ENCODE measurements at places on chromosomes 4 and X. TPM values are rescaled to one million over a fixed set of nuclear protein-coding genes. Genes with fewer than 3 reads are reported as not detected.

Gene CXCL6
- total RNA-seq: 0.06 TPM

Gene DMRTC1B
- total RNA-seq: not detected

Gene CCSER1
- total RNA-seq: 0.80 TPM

Gene BMP3
- total RNA-seq: 0.63 TPM

Gene NXT2
- 16.1 TPM for total RNA-seq

Gene MYOZ2
- not detected for total RNA-seq

Gene MND1
- 20.3 TPM for total RNA-seq

Gene CNGA1
- total RNA-seq: not detected

Gene AFM
- total RNA-seq: not detected

Gene GLRA3
- total RNA-seq: not detected

Gene ACOX3
- 13.4 TPM for total RNA-seq

GRCh38 chr4:75054078-75054477, 121.2 kb downstream of the PARM1 start:
- no peak for DNase-seq

- DNase-seq: peak; percentile 6
These were observed 31.5 kb upstream of the KLHL2 start for GRCh38 chr4:165175879-165176278.

GRCh38 chrX:11349661-11350337, 56.6 kb downstream of the AMELX start:
- no peak for DNase-seq

- peak; percentile 43 for DNase-seq
These were observed 54.6 kb downstream of the PROM1 start for GRCh38 chr4:16029262-16029661.

- DNase-seq: peak; percentile 37
These were observed 36.9 kb upstream of the ADRA2C start for GRCh38 chr4:3729188-3729881.

GRCh38 chrX:2462780-2463179, 38.0 kb downstream of the DHRSX start:
- DNase-seq: no peak

GRCh38 chr4:183918696-183919095, 13.6 kb downstream of the STOX2 start:
- no peak for DNase-seq

DNA sequence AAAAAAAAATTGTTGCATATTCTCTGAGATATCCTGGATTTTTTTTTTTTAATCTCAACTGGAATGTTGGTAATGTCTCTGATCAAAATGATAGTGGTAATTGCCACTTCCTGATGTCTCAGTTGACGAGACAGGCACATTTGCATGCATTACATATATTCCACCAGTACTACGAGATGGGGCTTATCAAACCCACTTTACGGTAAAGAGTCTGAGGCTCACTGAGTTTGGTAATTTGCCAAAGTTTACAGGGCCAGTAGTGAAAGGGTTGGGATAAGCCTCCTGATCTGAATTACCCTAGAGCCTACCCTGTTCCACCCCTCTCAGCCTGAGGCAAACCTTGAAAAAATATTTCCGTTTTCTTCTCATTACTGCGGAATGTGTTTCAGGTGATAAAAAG, 5.3 kb downstream of the MAGEB2 start:
- no peak for DNase-seq

GRCh38 chr4:4640692-4641091, 98.8 kb upstream of the STX18 start:
- no peak for DNase-seq

- DNase-seq: no peak
These were observed 22.2 kb downstream of the CYBB start for GRCh38 chrX:37802028-37802427.

- no peak for DNase-seq
These were observed 408.1 kb downstream of the DCAF12L2 start for GRCh38 chrX:125757794-125758564.

GRCh38 chr4:15696866-15697265, 6.0 kb upstream of the BST1 start:
- DNase-seq: no peak

- DNase-seq: no peak
These were observed 2.6 kb downstream of the TIFA start for GRCh38 chr4:112282860-112283667.

DNA sequence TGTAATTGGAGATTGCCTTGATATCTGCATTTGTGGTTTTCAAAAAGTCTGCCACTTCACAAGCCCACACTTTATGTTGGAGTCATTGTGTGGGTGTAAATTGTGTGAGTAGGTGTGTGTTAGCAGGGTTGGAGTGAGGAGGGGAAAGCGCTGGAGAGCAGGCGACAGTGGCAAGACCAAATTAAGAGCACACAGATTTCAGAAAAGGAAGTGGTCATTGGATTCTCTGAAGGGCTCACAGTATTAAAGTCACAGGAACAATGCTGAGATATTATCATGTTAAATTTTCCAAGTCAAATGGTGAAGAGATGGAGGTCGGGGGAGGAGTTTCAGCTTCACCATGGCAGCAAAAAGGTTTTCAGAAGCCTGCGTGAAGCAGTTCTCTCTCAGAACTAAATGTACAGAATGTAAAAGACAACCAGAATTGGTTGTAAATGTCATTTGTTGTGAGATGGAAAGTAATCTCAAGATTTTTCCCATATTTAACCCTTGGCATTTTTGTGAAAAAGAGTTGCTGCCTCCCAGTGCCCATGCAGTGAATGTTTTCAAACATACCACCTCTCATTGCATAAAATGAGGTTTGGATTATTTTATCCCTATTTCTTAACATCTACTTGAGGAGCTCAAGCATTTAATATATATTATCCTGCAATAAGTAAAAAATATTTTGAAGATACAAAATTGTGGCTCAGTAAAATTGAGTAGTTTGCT, 265.9 kb downstream of the ZNF674 start:
- DNase-seq: peak; percentile 14

GRCh38 chrX:2831471-2832228, 2.9 kb downstream of the GYG2 start:
- DNase-seq: no peak

DNA sequence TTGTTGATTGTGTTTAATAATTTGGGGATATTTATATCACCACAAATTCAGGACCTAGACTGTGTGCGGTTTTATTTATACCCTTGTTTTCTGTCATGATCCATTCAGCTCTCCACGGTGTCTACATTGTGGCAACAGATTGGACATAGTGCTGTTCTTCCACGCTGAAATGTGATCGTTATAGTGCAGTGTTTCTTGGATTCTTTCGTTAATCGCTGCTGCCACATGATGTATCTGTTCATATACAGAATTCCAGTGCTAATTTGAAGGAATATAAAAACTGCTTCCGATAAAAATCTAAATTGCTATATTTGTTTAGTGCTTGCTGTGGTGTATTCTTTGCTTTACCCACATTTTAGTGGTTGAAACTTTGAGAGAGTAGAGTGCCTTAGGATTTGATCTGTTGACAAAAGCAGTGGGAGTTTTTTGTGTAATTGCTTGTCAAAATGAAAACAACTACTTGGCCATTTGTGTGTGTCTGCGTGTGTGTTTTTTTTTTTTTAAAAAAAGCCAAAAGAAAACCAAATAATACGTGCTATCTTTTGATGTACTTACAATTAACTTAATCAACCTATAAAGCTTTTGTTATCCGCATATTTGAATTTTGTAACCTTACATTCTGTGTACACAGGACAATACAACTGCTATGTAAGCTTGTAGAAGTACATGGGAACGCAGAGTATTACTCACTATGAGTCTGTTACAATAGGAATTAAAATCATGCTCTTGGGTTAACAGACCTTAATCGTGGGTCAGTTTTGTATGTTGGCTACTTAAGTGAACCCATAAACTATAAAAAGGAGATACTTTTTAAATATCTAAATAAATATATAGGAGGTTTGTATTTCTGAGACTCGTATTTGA, 353.3 kb downstream of the ARHGAP24 start:
- DNase-seq: no peak

GRCh38 chrX:2627272-2627867, 63.7 kb upstream of the CD99 start:
- DNase-seq: peak; percentile 13

DNA sequence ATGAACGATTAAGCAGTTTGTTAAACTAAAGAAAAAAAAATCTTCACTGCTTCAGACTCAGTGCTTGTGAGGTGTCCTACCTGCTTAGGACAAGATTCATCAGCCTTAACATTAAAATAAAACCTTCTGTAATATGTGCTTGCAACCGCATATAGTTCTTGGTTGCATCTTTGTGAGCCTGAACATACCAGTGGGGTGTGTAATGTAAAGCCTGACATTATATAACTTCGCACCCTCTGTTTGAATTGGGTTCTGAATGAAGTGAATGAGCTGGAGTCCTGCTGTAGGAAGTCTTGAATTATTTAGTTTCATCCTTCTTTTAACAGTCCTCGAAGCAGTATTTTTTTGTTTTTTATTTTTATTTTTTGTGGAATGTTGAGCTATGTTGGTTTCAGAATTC, 3.1 kb downstream of the KDM6A start:
- DNase-seq: no peak

DNA sequence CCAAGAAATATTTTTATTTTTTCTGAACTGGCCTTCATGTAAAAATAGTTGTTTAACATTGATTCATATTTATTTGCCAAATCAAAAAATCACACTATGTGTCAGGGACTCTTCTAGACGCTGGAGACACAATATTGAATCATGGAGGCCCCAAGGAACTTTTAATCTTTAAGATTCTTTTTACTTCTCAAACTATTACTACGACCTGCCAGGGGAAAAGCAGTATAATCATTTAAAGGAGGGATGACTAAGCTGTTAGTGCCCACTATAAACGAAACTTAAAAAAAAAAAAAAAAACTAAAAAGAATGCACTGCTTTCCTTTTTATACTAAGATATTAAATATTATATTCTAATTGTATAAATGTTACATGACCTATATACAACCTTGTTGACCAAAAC, 84.7 kb downstream of the PPA2 start:
- DNase-seq: no peak

- no peak for DNase-seq
These were observed 326.9 kb downstream of the PDHA2 start for GRCh38 chr4:96166806-96167205.

DNA sequence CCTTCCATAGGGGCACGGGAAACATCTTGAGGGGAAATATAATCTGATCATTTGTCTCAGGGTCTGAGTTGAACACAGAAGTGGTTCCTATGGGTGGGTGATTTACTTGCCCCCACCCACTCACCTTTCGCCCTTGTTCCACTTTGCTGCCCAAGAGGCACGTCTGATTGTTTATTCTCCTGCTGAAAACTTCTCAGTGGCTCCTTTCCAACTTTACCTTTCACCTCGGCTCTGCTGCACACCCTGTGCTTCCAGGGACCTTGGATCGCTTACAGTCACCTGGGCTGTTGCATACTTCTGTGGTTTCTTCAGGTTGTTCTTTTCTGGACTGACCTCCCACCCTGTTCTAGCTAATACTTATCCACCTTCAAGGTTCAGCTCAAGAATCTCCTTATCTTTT, 213.4 kb upstream of the JADE1 start:
- DNase-seq: no peak

GRCh38 chrX:70044541-70045245, 5.0 kb downstream of the AWAT2 start:
- DNase-seq: peak; percentile 13

DNA sequence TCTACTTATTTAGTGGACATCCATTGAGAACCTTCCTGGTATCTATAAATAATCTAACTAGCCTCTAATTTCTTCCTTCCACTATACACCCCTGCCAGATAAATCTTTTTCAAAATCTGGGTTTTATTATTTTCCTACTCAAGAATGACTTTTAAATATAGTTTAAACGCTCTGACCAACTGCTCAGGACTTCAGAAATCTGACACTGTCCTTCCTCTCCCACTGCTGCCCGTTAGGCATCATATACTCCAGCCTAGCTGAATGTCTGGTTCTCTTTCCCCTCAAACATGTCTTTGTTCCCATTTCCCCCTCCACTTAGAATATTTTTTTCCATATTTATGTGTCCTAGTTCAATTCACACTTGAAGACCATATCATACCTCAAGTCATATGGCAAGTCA, 35.2 kb upstream of the CBLL2 start:
- no peak for DNase-seq

DNA sequence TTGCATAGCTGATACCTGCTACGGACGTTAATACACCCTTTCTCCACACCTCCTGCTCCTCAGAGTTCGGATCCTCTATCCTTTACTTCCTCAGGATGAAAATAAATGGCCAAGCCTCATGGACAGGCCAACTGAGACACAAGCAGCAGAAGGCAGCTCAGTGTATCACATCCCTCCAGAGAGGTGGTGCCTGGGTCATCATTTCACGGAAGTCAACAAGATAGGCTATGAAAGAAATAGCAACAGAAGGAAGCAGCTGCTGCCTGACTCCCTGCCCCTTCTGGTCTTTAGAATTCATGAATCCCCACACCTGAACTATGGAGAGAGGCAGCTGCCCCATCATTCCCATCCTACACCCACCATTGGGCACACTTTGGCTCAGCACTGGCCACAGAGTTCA, 267.1 kb upstream of the ETNPPL start:
- no peak for DNase-seq

DNA sequence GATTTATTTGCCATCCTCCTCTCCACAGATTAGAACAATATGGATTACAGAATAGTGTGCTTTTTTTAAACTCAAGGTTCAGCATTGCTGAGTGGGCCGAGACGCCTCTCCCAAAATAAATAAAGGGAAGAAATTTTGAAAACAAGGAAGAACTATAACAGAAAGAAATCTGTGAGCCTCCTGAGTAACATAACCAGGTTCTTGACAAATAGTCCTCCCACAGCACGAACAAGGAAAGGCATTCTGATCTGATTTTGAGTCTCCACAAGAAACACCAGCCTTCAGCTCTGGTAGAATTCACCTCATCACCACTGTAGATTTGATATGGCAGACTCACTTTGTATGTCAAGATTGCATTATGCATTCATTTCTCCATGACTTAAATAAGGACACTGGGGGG, 173.6 kb downstream of the HHIP start:
- no peak for DNase-seq

DNA sequence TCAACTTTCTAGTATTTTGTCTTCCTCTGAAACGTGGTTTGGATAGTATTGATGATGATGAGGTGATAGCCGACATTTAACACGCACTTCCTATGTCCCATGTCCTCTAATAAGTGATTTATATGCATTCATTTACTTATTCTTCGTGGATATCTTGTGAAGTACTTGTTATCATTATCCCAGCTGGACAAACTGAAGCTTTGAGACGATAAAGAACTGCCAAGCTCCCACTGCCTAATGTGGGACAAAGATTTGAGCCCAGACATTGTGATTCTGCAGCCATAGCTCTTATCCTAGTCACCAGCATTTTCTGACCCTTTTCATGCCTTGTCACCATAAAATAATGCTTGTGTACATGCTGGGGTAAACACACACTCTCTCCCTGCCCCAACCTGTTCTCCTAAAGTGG, 92.5 kb downstream of the RAPGEF2 start:
- DNase-seq: no peak

- DNase-seq: no peak
These were observed 106.5 kb downstream of the SOWAHB start for GRCh38 chr4:76791479-76791878.

DNA sequence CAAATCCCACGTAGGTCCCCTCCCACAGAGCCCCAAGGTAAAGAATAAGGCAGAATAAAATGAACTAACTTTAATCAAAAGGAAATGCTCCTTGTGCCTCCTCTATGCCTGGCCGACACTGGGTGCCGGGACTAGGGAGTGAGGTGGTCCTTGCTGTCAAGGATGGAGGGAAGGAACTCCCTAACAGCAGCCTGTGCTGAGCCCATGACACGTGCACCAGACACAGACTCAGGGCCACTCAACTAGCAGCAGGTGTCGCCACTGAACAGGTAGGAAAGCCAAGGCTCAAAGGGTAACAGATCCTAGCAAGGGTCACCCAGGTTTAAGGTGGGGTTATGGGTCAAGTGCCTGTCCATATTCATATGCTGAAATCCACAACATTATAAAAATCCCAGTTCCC, 29.2 kb downstream of the MSX1 start:
- DNase-seq: no peak
